ENCODE measurements at places on chromosomes 2 and 18.

- DNase-seq: no peak
Observed at GRCh38 chr18:41456831-41457230, 498.2 kb upstream of the PIK3C3 start.

DNA sequence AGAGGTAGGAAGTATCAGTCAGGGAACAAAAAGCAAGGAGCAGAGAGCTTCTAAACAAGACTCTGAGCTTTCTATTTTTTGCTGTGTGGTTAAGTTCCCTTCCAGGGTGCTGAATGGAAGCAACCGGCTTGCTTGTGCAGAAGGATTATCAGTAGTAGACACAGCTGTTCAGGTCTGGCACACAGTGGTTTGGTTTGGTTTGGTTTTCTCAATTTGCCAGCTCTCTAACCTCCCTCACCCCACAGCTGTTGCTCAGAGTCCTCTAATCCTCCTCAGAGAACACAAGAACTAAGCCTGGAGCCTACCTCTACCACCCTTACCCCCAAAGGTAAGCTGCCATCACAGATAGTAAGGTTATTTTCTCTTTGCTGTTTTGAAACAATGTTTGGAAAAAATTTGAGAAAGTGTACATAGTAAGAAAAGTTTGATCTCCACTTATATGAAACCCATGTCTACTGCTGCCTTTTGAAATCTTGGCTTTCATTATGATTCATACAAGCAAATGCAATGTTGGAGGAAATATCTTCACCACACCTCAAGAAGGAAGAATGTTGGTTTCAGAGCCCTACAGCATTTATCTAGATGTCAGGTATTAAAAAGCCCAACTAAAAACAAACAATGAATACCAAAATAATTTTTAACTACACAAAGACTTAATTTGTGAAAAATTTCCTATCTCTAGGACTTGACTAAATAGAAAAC, 255.3 kb downstream of the NR4A2 start:
- DNase-seq: no peak

- DNase-seq: no peak
Observed at GRCh38 chr18:62288665-62289008, 36.5 kb upstream of the TNFRSF11A start.

DNA sequence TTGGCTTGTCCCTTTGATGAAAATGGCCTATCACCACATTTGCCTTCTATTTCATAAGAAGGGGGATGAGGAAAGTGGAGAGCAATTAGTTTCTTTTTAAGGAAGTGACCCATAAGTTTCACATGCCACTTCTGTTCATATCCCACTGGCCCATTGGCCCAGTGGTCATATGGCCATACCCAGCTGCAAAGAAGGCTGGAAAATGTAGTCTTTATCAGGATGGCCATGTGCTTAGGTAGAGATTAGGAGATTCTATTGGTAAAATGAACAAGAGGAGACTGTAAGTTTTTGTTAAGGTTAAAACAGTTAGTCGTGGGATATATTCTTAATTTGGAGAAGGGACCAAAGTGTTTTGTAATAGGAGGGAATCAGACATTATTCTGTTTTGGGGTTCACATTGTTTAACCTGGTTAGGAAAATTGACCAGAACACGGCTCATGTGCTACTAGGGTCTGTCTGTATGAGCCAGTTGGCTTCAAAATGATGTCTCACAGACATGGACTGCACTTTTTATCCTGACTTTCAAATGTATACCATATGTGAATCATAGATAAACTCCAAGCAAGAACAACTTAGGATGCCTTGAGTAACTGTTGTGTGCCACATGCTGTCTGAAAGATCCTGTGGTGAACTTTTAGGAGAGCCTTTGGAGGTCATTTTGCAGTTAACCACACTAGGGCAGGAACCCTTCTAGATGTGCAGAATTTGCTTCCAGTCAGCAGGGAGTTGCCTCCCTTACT, 17.3 kb downstream of the PLCL1 start:
- DNase-seq: no peak

- no peak for DNase-seq
Observed at GRCh38 chr2:202612145-202612544, 22.6 kb upstream of the FAM117B start.

DNA sequence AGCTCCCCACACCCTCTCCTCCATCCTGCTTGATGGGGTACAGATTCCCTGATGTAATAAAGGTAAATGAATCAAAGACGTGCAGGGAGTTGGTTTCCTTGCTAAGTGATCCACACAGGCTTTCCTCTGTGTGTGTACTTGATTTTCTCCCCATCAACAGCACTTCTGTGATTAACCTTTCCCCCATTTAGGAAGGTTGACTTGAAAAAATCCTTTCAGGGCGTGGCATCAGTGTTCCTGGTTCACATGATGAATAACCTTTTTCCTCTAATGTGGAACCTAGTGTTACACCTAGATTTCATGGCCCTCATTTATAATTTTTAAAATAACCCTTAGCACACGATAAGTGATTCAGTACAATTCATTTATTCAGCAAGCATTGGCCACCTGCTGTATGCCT, 115.0 kb downstream of the ICA1L start:
- DNase-seq: no peak

GRCh38 chr2:100524331-100524730, 38.5 kb upstream of the PDCL3 start:
- DNase-seq: no peak

DNA sequence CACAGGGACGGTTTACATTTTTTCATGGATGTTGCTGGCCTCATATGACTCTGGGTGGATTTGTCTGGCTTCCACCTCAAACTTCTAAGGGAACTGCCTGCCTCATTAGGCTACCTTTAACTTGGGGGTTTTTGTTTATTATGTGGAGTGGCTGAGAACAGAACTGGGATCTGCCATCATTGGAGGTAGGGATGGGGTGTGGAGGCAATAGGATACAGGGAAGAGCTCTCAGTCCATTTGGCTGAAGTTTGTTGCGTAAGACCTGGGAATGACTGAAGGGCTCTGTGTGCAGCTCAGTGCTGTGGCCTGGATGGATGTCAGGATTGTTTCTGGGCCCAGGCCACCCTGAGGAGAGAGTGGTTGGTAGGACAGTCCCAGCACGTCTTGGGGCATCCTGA, 31.2 kb downstream of the ASB1 start:
- no peak for DNase-seq

GRCh38 chr18:48991319-48991660, 40.5 kb upstream of the SMAD7 start:
- DNase-seq: no peak

DNA sequence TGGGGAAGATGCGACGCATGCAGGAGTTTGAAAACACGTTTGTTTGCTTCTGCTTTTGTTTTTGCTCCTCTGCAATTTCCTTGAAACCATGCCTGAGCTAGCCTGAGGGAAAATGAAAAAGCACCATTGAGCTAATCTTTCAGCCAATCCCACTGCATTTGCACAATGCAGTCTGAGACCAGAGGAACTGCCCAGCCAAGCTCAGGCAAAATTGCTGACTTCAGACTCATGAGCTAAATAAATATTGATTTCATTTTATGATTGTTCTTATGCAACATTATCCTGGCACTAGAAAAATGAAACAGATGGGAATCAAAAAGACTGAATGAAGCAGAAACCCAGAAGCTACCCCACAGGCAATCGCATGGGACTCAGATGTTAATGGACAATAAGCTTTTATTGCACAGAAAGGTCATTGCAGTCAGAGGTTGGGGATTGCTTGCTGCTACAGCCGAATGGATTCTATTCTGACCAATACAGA, 37.0 kb downstream of the TPRKB start:
- DNase-seq: no peak

DNA sequence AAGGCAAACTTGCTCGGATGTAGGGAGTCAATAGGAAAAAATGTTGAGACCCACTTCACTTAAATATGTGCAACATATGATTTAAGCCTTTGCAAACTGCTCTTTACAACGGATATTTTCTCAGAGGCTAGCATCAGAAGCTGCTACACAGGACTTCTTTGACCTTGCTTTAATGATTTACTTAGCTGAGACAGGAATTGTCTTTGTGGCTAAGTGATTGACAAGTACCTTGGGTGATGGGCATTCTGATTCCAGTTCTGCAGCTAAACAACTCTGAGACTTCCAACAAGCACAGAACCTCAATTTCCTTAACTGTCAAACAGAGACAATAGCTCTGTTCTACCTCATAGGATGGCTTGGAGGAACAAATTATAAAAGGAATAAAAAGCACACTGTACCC, 150.2 kb downstream of the NCKAP5 start:
- DNase-seq: no peak

GRCh38 chr2:63488118-63488713, 100.1 kb downstream of the WDPCP start:
- no peak for DNase-seq

DNA sequence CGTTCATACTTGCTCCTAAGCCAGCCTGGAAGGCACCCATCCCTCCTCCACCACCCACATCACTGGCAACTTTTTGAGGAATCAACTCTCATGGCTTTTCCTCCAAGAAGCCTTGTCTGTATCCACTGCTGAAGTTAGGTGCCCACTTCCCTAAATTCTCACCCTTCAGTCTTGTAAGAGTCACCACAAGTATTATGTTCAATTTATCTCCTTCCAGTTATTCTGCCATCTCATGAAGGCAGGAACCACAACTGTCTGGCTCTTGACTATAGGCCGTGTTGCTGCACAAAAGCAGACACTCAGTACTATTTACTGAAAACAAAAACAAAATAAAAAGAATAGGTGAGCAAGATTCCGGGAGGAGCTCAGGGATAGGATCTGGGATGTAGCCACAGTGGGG, 234.8 kb downstream of the CYRIA start:
- no peak for DNase-seq

GRCh38 chr18:75223687-75224347, 13.2 kb downstream of the TSHZ1 start:
- no peak for DNase-seq

GRCh38 chr18:24584813-24585212, 124.4 kb downstream of the HRH4 start:
- no peak for DNase-seq

DNA sequence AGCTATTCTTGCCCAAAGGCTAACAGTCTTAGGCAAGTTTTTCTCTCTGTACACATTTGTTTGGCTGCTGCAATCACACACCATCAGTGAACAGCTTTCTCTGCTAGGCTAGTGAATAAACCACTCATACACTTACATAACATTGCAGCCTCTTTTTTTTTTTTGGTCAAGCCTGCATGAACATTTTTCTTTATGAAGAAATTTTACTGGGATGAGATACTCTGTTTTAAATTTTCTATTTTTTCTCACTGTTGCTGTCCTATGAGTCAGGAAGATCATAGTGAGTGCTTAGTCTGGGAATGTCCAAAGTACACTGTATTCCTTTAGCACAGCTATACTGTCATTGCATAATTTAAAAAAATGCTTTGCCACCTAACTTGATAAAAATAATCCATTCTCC, 58.5 kb downstream of the ROCK1 start:
- DNase-seq: no peak

DNA sequence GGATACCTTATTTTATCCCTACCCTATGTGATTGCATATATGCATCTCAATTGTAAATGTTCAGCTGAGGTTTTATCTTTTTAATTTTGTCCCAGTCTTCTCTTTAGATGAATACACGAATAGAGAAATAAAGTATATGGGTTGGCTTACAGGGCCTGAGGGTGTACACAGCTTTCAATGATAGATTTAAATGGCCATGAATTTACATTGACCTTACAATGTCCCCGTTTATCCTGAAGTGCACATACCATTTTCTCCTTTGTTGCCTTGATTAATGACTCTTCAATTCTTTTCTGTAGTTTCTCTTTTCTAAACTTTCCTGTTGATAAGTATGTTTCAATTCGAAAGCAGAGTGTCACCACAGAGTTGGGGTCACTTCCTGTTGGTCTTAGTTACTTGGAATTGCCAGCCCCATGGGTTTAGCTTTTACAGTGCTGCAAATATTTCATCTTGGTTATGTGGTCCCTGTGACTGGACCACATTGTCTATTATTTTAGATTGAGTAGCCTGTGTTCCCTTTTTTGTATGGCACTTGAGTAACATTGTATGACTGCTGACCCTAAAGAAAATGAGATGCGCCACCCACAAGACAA, 1616.3 kb upstream of the ACVR2A start:
- no peak for DNase-seq

DNA sequence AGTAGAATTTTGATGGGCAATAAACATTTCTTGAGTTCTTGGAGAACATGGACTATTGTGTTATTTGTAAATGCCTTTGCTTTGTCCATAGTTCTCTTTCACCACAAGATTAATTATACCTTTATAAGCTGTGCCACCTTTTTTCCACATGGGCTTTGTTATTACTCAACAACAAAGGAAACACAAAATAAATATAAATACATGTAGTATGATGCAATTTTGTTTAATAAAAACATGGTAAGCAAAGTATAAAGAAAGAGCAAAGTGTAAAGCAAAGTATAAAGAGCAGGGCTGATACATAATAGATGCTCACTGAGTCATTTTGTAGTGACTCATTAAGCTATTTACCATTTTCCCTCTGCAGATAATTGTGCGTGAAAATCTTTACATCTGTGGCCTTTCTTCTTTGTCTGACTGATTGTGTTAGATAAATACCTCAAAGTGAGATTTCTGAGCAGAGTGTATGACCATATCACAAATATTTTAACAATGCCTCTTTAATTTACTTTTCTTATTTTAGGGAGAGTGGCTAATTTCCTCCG, 80.9 kb downstream of the CERS6 start:
- no peak for DNase-seq

GRCh38 chr18:55319459-55320193, 268.4 kb downstream of the TCF4 start:
- DNase-seq: no peak

GRCh38 chr18:55857409-55857808, 269.4 kb upstream of the TCF4 start:
- DNase-seq: no peak

- DNase-seq: no peak
Observed at GRCh38 chr2:180676520-180677025, 303.8 kb upstream of the UBE2E3 start.

GRCh38 chr18:24094561-24094960, 44.3 kb upstream of the CABYR start:
- no peak for DNase-seq

- no peak for DNase-seq
Observed at GRCh38 chr2:41414486-41415230, 633.2 kb upstream of the PKDCC start.

DNA sequence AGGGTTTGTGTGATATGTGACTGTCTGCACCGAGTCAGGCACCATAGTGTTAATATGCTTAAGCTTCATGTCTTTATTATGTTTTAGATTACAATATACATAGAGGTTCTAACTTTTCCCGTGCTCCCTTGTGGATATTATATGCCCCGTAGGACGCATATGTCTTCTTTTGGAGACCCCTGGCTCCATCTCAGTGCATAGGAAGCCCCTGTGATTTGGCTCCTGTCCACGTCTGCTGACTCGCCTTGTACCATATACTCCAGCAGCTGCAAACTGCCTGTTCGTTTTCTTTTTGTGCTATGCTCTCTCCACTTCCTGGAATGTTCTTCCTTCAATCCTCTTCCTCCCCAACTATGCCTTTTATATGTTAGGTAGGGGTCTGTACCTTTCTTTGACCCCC, 110.9 kb downstream of the PTRHD1 start:
- DNase-seq: no peak
